Right hindlimb (tissue), 1 donor: ENCODE measurements at places on chromosomes 11 and 22.
A peak's percentile ranks its signal among the peaks of the same experiment; 100 is the strongest.

GRCh38 chr11:325796-326591, 5.3 kb upstream of the IFITM3 start:
- no peak for DNase-seq

- no peak for DNase-seq
These were observed 14.5 kb downstream of the ART5 start for GRCh38 chr11:3627291-3627690.

GRCh38 chr11:42996421-42997307, 315.1 kb upstream of the API5 start:
- no peak for DNase-seq

DNA sequence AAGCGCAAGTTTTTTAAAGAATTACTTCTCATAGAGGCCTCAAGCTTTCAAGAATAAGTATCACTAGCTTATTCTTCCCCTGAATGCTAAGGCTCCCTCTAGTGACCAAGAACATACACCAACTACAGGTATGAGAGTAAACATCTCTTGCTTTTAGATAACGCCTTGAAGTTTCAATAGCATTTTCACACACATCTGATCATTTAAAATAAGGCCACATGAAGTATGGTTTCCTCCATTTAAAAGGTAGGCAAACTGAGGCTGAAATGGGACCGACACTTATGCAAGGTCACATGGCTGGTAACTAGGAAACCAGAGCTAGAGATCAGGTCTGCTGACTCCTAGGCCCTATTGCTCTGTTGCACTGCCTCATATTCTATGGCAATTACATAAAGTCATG, 66.5 kb downstream of the CCDC34 start:
- no peak for DNase-seq

DNA sequence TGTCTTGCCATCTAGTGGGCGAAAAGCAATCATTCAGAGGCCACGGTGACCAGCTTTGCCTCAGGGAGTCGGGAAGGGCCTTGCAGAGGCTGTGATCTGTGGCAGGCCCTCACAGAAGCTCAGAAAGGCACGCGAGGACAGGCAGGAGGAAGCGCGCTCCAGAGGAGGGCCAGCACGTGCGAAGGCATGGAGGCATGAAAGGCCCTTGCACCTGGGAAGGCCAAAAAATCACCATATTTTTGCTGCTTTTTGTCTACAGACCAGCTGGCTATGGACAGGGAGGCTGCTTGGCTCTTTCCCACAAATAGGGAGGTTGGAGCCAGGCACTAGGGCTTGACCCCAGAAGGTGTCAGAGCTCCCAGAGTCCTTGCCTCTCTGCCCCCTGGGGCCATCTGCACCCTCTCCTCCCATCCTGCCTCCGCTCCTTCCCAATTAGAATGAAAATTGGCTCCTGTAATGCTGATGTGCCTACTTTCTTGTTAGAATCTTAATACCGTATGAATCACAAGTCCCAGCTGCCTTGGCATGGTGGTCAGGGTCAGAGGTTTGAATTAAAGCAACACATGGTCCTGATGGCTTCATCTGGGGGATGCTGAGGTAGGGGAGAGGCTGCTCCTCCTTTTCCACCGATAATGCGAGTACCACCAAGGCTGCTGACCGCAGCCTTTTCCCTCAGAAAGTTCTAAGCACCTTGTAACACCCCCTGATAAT, 69.1 kb downstream of the FEZ1 start:
- DNase-seq = no peak

- DNase-seq = no peak
These were observed 304.2 kb downstream of the DYNC2H1 start for GRCh38 chr11:103413266-103413888.

DNA sequence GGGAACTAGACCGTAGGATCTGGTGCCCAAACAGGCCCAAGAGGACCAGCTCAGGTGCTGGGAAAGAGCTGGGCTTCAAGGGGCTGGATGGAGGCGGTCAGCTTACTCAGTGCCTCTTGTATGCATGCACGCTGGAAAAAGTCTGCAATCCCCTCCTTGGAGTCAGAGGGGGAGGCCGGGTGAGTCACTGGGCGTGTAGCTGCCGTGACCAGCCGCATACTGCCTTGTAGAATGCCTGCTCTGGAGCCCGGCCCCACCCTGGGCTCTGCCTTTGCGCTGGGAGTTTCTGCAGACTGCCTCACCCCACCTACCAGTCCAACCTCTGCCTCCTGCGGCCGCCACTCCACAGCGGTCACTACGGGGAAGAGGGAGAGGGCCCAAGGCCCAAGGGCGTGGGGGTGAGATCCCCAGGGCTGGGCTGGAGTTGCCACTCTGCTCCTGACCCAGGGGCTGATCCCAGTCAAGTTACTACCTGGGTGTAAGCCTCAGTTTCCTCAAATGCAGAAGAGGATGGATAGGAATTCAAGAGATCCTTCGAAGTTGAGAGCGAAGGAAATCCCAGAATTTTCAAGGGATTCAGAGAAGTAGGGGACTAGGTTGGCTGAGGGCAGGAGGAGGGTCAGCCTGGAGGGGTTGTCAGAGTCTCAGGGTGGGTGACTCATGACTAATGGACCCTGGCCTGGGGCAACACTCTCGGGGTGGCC, 4.2 kb downstream of the MRGPRF start:
- DNase-seq = peak; percentile 88

- no peak for DNase-seq
These were observed 4.6 kb upstream of the H19 start for GRCh38 chr11:2002042-2002776.

- DNase-seq = no peak
These were observed 103.5 kb downstream of the KCNA4 start for GRCh38 chr11:29913352-29913751.

DNA sequence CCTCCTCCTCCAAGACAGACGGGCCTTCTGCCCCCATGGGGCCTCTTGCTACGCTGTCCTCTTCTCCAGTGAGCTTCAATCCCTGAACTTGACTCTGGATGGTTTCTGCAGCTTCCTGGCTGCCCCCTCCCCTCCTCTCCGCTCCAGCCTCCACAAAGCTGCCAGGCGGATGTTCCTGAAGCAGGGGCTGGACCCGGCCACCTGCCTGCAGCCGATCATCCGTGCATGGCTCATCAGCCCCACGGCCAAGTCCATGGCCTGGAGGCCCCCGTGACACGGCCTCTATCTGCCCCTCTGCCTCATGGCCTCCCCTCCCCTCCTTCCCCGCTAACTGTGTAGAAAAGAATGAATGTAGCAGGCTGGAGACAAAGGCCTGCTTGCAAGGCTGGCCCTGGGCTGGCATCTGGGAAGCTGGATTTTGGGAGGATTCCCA, 6.8 kb upstream of the SUN2 start:
- DNase-seq = no peak

DNA sequence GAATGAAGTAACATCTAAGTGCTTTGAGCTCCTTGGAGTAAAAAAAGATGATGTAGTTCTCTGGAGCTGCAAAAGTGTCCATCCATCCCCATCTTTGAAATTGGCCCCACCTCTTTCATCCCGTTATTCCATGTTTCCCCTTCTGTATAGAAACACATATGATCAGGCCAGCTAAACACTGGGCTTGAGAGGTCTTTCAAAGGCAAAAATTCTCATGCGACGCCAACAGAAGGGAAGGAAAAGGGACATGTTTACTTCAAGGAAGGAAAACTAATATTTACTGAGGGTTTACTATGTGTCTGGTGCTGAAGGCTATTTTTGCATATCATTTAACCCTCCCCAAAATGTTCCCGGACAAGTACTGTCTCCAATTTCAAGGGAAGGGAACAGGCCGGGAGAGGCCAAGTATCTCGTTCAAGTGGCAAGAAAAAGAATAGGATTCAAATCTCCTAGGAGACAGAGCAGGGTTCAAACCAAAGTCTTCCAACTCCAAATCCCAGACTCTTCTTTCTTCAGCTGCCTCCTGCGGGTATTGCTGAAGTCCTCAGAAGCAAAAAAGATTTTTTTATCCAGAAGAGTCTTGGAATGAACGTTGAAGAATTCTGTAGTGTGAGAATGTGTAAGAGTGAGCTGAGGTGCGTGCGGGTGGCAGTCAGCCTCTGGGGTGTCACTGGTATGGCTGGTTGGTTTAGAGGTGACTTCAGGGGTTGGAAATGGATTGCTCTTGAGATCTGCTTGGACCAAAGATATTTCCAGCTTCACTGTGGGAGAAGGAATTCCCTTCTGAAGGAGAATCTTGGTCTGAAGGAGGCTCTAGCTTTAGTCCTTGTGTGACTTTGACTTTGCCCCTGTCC, 10.1 kb downstream of the TECTA start:
- no peak for DNase-seq

DNA sequence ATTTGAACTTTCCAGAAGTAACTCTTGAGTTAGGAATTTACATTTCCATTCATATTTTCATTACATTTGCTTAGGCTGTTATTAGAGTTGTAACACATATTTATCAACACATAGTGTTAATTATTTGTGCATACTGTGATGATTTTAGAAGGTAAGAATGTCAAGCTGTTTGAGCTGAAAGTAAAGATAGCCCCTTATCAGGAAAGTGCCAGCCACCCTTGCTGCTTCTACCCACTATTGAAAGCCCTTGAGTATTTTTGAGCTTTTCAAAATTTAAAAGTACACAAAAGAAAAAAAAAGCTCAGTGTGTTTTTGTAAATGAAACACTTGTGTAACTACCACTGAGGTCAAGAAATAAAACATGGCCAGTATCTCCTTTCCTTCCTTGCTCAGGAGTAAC, 8.0 kb downstream of the APLP2 start:
- DNase-seq = no peak

GRCh38 chr11:114929351-114930000, 251.1 kb downstream of the NXPE2 start:
- DNase-seq = no peak

GRCh38 chr11:111001081-111001430, 244.5 kb upstream of the POU2AF2 start:
- DNase-seq = no peak

GRCh38 chr11:762421-763072, 14.7 kb downstream of the GATD1 start:
- DNase-seq = peak; percentile 36

GRCh38 chr22:35419756-35420155, 19.8 kb downstream of the MCM5 start:
- DNase-seq = no peak

GRCh38 chr11:69630017-69630416, 10.9 kb upstream of the CCND1 start:
- no peak for DNase-seq

GRCh38 chr11:17421781-17422180, 33.3 kb upstream of the KCNJ11 start:
- DNase-seq = no peak

GRCh38 chr11:80778432-80778831, 1337.6 kb upstream of the TENM4 start:
- no peak for DNase-seq

- no peak for DNase-seq
These were observed 11.5 kb downstream of the CD44 start for GRCh38 chr11:35150454-35150853.

GRCh38 chr22:29434288-29434687, 4.1 kb upstream of the RFPL1 start:
- no peak for DNase-seq

- DNase-seq = no peak
These were observed 35.2 kb downstream of the LRFN4 start for GRCh38 chr11:66891851-66892660.

DNA sequence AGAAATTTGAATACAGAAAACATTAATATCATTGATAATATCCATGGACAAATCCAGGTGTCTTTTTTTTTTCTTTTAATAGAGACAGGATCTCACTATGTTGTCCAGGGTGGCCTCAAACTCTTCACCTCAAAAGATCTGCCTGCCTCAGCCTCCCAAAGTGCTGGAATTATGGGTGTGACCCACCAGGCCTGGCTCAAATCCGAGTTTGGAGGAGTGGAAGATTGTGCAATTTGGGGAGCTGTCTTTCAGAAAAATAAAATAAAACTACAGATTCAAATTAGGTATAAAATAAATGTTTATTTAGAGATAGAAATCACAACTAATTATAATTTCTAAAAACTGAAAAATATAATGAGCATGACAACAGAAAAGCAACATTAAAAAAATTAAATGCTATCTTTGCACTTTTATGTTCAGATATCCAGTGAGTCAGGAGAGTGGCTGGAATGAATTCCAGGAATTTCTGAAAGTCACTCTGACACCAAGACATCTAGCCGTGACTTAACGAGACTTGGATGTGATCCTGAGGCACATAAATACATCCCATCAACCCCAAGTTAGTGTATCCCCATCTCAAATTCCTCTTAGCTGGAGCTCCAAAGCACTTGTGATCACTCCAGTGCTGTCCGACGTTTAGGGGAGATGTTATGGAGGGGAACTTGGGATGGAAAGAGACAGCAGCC, 128.6 kb upstream of the THY1 start:
- DNase-seq = no peak
